ENCODE measurements at places on chromosomes 2 and 18. TPM values are rescaled to one million over a fixed set of nuclear protein-coding genes. Genes with fewer than 3 reads are reported as not detected.

DNA sequence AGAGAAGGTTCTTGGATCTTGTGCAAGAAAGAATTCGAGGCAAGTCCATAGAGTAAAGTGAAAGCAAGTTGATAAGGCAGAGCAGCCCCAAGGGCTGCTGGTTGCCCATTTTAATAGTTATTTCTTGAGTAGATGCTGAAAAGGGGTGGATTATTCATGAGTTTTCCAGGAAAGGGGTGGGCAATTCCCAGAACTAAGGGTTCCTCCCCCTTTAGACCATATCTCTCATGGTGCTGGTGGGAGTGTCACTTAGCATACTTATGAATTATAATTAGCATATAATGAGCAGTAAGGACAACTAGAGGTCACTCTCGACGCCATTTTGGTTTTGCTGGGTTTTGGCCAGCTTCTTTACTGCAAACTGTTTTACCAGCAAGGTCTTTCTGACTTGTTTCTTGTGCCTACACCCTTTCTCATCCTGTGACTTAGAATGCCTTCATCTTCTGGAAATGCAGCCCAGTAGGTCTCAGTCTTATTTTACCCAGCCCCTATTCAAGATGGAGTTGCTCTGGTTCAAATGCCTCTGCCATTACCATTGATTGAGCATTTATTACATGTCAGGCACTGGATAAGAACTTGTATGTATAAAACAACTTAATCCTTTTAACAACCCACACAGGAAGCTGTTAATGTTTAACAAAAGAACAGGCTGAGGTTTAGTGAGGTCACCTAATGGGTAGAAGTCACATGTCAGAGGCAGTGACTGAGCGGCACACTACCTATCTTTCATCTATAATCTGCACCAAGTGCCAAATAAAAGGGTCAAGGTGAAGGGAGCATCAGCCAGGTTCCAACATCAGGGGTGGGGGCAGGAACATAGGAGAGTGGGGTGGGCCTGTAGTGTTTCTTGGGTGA is 250.9 kb downstream of the ICOS start:
- no peak for DNase-seq

DNA sequence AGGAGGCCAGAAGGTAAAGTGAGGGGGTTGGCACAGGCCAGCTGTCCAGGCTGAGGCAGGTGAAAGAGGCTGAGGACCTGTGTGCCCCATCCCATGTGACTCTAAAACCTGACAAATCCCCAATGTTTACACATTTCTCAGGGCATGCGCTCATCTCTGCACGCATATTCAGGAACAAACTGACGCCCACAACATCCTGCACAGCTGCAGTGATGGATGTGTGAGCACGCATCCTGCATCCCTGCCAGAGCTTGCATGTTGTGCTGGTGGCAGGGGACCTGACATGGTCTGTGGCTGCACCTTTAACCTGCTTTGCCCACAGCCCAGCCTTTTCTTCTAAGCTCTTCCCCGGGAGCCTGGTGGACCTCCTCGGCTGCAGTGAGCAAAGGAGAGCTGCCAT is 83.1 kb downstream of the FBXO15 start:
- no peak for DNase-seq

GRCh38 chr18:8943900-8944870 is 158.3 kb upstream of the NDUFV2 start:
- DNase-seq, result no peak

DNA sequence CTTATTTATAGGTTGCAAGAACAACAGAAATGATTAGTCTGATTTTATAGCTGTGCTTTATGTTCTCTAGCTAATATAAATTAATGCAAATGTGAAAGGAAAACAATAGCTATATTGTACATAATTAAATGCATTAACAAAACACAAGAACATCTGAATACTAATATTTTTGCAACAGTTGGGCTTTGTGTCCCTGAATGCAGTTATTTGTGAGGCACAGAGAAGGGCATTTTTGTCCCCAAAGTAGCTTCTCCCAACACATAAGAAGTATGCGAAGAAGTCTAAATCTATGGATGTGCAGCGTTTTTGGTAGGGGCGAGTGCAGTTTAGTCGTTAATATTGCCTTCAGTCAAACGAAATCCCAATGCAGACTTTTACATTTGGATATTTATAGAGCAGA is 110.0 kb downstream of the MBP start:
- DNase-seq, result no peak

DNA sequence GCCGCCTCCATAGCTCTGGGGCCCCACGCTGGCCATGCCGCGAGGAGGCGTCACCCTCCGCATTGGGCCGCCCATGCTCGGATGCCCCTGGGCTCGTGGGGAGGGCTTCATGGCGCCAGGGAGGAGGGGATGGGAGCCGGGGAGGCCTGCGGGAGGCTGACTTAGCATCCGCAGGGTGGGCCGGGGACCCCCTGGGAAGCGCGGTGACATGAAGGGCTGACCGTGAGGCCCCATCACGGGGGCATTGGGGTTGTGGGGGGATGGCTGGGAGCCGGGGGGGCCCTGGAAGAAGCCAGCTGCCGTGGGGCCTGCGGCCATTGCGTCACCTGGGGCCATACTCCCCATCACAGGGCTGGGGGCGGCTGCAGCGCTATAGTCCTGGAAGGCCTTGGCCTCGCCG is 26.0 kb upstream of the ANKRD62 start:
- DNase-seq, result no peak

DNA sequence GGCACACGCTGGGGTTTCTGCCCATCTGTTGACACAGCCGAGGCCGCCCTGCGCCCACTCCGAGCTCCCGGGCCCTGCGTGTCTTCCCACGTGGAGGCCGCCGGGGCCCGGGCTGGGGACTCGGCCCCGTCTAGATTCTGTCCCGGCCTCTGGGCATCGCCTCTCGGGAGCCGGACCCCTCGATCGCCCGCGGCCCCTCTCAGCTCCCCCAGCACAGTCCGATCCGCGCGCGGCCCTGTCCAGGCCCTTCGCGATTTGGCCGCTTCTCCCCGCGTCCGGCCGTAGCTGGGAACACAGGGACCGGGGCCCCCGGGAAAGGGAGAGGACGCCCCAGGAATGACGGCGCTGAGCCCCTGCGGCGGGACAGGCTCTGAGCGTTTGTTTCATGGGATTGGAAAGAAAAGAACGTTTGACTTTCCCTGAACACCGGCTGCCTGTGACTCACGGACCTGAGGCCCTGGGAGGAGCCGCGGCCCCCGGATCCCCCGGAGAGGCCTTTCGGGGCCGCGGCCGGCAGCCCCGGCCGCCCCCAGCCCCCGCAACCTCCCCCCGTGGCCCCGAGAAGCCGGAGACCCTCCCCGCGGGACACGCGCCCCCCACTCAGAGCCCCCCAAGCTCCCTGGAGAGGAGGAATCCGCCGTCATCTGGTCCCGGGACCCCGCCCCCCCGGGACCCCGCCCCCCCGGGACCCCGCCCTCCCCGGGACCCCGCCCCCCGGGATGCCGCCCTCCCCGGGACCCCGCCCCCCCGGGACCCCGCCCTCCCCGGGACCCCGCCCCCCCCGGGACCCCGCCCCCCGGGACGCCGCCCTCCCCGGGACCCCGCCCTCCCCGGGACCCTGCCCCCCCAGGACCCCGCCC is 62.7 kb upstream of the CTDP1 start:
- no peak for DNase-seq

DNA sequence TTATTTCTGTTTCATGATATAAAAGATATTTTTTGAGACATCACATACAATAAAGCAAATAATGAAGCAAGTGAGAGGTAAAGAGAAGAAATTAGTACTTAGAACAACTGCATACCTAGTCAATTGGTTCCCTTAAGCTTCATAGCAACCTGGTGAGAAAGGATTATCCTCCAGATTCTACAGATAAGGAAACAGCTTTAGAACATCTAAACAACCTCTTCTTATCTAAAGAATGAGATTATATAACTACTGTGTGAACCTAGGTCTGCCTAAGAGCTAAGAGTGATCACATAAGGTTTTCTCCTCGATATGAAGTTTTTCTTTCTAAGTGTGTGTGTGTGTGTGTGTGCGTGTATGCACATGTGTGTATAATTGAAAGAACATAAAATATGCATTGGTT is 265.1 kb downstream of the NOL4 start:
- DNase-seq, result no peak

- DNase-seq, result no peak
Measured at GRCh38 chr2:56127010-56127409, 56.8 kb upstream of the CCDC85A start.

Gene RFX8
- polyA plus RNA-seq, result 1.1 TPM

Gene VWA3B
- 6.5 TPM for polyA plus RNA-seq

Gene PTPRN
- 0.30 TPM for polyA plus RNA-seq

Gene SOX11
- polyA plus RNA-seq, result 39.7 TPM

Gene AP1S3
- polyA plus RNA-seq, result 3.5 TPM

Gene LDLRAD4
- polyA plus RNA-seq, result 14.9 TPM

Data from right lung (tissue), 10 donors.